ENCODE measurements at places on chromosomes 13 and 19.
A peak's percentile ranks its signal among the peaks of the same experiment; 100 is the strongest.

DNA sequence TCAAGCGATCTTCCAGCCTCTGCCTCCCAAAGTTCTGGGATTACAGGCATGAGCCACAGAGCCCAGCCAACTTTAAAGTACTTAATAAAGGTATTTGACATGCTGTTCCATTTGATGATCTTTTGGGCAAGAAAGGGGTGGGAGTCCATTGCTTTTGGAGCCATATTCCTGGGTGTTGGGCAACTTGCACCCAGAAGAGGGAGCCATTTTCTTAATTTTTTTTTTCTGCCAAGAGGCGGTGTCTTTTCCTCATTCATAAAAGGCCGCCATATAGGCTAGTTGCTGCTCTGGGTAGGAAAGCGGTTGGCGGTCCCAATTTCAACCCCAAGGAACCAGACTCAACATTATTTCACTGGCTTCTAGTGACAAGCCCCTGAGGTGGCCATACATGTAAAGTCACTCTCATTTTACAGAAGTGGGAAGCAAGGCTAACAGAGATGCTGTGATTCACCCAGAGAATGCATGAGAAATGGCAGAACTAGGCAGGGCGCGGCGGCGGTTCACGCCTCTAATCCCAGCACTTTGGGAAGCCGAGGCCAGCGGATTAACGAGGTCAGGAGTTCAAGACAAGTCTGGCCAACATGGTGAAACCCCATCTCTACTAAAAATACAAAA, 139.6 kb downstream of the CACNA1A start:
- DNase-seq, result no peak

DNA sequence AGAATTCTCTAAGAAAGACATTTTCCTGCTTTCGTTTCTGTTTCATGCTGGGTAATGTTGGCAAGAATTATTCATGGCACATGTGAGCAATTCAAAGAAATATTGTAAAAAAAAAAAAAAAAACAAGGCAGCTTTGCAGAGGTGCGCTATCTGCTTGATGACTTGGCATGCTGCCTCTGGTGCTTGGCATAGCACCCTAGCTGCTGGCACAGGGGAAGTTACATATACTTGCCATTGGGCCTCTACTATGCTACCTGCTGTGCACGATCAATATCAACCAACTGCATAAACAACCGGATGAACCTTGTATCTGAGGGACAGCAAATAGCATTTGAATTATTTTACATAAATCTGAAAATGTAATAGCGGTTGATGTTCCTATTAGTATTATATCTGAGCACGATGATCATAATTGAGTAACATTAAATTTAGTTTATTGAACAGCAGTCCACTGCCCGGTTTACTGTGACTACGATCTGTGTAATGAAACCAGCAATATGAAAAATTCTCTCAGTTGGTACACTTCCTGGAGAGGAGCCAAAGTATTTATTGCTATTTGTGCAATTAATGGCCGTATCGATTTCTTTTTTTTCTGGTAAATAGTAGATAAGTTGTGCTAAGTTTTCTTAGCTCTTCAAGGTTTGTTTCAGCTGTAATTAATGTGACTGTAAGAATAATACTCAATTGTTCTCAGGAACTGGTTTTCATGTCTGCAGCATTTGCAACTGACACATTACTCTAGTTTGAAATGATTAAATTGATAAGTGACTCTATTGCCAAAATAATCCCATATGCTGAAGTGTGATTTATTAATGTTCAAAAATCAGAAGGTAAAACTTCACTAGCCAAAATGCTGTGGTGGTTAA, 717.3 kb downstream of the DACH1 start:
- DNase-seq, result no peak

DNA sequence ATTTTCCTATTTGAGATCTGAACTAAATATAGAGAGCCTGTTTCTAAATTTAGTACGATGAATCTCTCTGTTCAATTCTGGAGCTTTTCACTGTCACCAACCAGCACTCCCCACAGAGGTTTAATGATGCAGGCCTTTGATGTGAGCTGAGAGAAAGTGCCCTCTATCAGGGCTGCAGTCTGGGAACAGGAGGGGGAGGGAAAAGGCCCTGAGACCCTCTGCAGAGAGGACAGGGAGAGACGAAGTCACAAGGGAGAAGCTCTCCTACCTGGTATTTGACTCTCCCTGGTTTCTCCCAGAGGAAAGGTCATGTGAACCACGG, 206.8 kb upstream of the SOX1 start:
- no peak for DNase-seq

DNA sequence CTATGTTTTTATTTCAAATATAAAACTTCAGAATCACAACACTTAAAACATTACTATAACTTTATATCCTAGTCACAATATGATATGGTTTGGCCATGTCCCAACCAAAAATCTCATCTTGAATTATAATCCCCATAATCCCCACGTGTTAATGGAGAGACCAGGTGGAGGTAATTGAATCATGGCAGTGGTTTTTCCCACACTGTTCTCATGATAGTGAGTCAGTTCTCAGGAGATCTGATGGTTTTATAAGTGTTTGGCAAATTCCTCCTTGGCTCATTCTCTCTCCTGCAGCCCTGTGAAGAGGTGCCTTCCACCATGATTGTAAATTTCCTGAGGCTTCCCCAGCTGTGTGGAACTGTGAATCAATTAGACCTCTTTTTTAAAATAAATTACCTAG, 307.6 kb downstream of the SPRY2 start:
- no peak for DNase-seq

- DNase-seq, result peak; percentile 64
Observed at GRCh38 chr19:12796146-12797071, 5.1 kb downstream of the JUNB start.

- DNase-seq, result peak; percentile 1
Observed at GRCh38 chr13:33367926-33368325, 82.4 kb upstream of the STARD13 start.

GRCh38 chr19:21483589-21484170, 21.7 kb upstream of the ZNF429 start:
- peak; percentile 64 for DNase-seq

DNA sequence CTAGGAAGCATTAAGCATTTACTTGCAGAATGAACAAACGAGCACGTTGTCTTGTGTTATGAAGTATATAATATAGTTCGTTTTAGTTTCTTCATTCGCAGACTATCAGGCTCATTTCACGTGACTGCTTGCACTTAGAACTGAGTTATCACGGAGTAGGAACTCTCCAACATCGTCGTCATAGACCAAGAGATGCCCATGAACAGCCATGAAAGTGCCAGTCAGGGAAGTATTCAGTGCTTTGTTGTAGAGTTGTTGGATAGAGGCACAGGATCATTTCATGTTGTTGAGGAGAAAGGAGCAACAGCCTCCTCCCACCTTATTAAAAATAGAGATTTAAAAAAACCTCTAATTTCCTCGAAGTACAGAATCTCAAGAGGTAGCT, 977 bp upstream of the IL17D start:
- DNase-seq, result no peak

- DNase-seq, result no peak
Observed at GRCh38 chr13:97397267-97397666, 36.7 kb upstream of the RAP2A start.

GRCh38 chr13:67107979-67108378, 122.2 kb downstream of the PCDH9 start:
- DNase-seq, result no peak

DNA sequence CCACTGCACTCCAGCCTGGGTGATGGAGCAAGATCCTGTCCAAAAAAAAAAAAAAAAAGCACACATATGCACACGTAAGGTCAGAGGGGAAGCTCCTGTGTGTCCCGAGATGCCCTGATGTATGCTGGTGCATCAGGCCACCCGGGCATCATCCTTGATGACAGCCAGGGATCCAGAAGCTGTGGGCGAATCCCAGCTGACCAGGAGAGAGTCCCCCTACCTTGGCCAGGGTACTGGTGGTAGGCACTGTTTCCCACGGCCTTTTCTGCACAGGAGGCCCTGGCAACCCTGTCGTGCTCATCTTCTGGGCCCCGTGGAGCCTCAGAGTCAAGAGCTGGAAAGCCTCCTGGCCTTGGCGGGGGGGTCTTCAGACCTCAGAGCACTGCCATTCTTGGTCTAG, 14.0 kb downstream of the MYDGF start:
- no peak for DNase-seq

DNA sequence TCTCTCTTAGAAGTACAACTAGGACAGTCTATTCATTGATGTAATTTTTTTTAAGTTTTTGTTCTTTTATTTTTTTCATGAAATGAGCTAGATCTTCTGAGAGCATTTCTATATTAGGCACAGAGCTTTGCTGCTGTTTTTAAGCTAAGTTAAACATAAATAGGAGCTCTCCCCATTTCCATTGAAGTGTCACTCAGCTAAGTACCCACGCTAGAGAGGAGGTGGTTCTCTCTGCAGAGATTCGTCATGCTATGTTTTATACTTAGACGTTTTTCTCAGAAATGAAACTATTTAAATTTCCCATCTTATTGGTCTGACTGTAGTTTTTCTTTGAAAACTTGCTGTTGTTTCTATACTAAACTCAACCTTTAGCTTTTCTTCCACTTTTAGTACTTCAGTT, 271.5 kb downstream of the PCDH9 start:
- no peak for DNase-seq

GRCh38 chr13:92873029-92873428, 353.6 kb upstream of the GPC6 start:
- DNase-seq, result no peak

GRCh38 chr13:97977982-97978381, 24.5 kb downstream of the IPO5 start:
- DNase-seq, result no peak

GRCh38 chr13:111114362-111115060, 599 bp upstream of the ARHGEF7 start:
- no peak for DNase-seq

DNA sequence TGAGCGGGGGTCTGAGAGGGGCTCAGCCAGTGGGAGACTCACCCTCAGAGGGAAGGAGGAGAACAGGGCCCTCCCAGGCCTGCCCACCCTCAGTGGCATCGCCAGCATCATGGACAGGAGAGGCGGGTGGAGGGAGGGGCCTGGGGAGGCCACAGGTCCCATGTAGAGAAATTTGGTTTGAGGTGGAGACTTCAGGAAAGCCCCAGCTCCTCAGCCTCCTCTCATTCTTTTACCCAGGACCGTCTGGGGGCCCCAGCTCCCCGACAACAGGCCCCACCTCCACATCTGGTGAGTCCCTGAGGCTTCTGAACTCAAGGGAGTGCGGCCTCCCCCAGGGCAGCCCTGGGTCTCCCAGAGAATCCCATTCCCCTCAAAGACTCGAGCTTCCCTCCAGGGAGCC, 3.1 kb downstream of the LILRB1 start:
- DNase-seq, result no peak

DNA sequence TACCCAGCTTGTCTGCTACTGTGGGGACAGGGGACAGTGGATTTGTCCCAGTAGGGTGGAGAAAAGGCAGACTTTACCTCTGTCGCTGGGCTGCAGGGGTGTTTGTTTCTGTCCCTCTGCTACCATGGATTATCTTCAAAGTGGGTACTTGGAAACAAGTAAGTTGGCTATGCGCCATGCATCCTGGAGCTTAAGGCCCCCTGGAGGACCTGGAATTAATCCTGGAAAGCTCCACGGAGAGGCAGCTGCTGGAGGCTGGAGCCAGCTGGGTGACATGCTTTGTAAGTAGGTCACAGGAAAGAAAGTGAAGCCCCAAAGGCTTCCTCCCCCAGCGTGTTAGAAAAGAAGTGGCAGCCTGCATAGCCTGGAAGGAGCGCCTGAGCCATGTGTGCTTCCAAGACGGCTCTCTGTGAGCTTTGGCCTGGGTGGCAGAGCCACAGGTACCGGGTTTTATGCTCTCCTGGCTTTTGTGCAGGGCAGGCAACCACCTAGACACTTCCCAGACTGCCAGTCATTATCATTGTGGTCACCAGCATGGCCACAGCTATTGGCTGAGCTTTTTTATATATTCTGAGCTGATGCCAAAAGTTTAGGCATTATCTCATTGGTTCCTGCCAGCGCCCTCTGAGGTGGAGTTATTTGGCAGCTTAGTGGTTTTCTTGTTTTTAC, 9.5 kb downstream of the B3GLCT start:
- no peak for DNase-seq

DNA sequence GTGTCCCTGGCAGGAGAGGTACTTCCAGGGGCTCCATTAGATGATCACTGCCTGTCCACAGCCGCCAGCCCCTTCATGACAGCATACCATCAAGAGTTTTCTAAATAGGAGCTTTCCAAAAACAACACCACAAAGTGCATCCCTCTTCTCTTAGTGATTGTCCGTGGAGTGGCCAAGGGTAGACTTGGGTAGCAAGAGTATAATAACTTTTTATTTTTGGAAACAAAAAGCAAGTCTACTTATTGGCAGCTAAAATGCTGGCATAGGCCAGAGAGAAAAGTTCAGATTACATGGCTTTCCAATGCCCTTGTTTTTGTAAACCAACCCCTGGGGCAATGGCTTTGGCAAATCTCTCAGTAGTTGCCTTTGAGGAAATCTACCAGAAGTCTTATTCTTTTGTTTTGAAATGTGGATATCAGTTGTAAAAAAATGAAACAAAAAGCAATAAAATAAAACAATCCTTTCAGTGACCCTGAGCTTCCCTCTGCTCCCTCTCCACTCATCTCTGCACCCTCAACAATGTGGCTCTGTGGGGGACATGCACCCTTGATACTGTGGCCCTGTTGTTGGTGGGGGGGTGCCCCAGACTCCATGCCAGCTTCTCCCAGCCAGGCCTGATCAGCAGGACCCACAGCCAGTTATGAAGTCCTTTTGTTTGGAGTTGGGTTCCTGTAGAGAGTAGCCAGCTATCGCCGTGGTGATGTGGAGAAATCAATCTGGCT, 294.1 kb downstream of the DLEU7 start:
- no peak for DNase-seq

GRCh38 chr19:51097166-51097738, 11.0 kb downstream of the CTU1 start:
- DNase-seq, result peak; percentile 61

DNA sequence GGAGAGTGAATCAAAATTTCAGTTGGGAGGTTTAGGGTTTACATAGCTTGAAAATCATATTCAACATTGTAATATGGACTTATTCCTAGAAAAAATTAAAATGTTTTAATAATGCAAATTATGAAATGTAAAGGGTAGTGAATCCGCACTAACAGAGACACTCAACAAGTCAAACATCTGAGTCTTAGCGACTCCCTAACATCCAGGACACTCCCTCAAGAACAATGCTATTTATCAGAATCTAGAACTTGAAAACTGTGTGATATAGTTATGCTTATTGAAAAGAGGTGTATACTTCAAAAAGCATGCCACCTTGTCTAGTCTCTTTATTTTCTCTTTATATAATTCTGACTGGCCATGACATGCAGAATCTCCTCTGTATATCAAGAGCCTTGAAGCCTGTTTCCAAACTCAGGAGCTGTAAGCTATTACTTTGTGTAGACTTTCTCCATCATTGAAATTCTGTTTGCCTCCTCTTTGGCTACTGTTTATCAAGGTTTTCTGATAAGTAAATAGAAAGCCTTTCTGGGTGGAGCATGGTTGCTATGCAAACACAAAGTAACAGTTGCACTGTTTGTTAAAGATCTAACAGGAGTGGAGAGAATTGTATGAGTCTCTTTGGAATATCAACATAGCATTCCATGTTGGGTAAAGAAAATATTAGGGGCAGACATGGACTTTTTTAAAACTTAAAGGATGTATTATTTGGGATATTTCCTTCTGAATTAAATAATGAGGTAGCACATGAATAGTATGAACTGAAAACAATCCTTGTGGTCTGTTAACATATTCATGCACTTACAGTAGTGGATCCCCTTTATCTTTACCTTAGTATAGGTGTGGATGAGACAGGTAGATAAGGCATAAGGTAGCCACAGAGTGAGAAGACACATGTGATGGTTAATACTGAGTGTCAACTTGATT, 56.4 kb upstream of the MBNL2 start:
- no peak for DNase-seq

Data from stimulated activated CD4-positive, alpha-beta T cell treated with anti-CD3 and anti-CD28 coated beads, Interleukin-1b, Interleukin-23, amount 100 ng/mL, for 4 hours (primary cell).